ENCODE measurements at places on chromosomes 1 and 21.

- no peak for DNase-seq
Observed at GRCh38 chr1:107936498-107937481, 28.2 kb downstream of the VAV3 start.

GRCh38 chr1:27538793-27539192 lies 48.8 kb upstream of the WASF2 start:
- DNase-seq = no peak

DNA sequence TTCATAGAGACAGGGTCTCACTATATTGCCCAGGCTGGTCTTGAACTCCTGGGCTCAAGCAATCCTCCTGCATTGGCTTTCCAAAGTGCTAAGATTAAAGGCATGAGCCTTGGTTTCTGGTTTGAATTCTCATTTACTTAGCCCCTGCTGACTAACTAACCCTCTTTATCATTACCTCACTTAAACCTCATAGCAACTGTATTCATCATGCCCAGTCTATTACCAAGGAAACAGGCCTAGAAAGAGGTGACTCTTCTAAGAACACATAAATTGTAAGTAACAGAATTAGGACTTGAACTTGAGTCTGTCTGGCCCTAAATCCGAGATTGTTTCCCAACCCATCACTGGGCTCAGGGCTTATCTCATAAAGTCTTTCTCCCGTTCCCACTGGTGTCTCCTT lies 44.2 kb downstream of the TMEM53 start:
- no peak for DNase-seq

DNA sequence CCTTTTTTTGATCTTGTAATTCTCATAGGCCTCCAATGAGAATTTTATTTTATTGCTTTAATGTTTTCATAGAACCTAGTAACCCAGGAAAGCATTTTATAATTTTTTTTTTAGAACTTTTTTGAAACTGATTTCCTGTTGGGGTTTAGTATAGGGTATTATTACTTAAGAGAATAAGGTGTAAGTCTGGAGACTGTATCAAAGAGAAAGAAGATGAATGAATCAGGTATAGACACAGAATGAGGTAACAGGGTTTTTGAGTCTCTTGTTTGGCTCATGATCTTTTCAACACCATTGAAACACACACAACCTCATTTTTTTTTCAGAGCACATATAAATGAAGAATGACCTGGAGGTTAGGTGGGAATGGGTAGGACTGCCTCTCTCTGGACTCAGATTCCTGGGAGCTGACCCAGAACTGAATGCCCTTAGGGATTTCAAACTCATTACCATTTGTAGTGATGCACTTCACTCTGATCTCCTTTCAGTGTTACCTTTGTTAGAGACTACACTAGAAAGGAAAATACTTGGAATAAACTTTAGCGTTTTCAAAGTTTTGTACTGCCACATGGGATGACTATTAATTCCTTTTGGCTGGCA lies 51.0 kb downstream of the EPB41 start:
- no peak for DNase-seq

DNA sequence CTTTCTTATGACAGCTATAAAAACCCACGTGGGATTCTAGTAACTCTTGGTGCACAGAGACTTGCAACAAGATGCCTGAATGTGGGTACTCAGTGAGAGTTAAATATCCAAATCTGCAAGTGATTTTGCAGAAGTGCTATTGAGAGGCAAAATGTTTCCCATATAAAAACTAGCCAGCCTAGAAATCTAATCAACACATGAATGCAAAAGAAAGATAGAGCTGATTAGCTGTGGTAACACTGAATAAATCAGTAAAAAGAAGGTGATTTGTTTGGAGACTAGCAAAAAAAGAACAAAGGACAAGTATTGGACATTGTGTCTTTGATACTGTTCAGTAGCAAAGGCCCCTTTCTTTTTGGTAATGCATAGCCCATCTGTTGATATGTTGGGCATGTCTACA lies 213.7 kb upstream of the SGIP1 start:
- no peak for DNase-seq

DNA sequence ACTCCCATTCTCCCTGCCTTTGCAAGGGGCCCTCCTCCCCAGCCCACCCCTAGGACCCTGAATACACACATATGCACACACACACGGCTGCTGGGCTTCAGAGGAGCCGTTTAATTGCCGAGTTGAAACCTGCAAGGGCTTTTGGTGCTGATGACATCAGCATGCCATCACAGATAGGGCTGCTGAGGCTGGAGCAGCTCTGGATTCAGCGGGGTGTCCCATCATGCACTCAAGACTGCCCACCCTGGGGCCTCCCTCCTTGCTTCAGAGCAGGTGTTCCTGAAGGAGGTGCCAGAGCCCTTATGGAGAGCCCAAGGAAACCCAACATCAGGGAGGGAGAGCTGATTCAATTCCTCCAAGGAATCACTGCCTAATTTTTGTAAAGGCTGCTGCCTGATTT lies 5.7 kb downstream of the SYT2 start:
- DNase-seq = no peak

DNA sequence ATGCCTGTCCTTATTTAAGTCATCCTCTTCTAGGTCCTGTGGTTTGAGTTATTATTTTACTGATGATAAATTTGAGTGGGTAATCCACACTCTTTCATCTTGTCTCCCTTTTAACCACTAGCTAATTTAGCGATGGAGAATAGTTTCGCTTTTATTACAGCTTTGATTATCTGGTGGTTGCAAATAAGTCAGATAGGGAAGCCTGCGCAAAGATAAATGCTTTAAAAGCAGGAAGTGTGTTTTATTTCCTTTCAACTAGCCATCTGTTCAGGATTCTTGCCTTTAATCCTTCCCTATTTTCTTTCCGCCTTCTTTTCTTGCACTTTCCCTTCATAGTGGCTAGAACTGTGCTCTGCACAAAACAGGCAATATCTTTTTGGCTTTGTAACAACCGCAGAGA lies 129.0 kb downstream of the TGFB2 start:
- DNase-seq = no peak

- no peak for DNase-seq
Observed at GRCh38 chr21:15171546-15171945, 106.7 kb upstream of the NRIP1 start.

DNA sequence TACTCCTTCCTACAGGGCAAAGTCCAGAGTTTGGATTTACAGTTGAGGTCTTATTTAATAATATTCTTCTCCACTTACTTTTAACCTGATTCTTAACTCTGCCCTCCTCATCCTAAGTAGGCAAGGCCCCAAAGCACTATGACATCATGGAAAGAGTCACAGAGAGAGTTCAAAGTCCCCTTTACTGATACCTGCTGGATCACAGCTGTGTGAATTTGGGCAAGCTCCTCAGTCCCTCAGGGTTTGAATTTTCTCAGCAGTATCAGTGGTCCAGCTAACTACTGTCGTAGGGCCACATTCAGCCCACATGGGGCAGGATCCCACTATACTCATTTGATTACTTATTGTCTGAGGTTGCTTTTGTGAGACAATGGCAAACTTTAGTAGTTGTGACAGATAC lies 16.0 kb downstream of the TYW3 start:
- DNase-seq = no peak

DNA sequence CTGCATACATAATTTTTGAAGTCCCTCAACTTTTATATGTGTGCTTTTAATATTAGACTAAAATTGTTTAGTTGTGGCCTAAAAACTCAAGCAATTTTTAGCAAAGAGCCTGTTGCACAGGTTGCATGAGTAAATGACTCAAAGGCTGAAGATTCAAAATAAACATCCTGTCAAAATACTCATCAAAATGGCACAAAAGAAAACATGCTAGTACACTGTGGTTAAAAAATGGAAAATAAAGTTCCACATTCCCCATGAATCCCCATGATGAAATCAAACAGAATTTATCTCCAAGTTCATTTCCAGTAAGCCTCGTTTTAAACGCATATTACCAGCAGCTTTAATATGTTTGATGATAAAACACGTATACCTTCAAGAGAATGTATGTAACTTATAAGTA lies 230.1 kb upstream of the MAP1LC3C start:
- DNase-seq = no peak

GRCh38 chr1:66339944-66340343 lies 194.0 kb upstream of the SGIP1 start:
- DNase-seq = no peak

DNA sequence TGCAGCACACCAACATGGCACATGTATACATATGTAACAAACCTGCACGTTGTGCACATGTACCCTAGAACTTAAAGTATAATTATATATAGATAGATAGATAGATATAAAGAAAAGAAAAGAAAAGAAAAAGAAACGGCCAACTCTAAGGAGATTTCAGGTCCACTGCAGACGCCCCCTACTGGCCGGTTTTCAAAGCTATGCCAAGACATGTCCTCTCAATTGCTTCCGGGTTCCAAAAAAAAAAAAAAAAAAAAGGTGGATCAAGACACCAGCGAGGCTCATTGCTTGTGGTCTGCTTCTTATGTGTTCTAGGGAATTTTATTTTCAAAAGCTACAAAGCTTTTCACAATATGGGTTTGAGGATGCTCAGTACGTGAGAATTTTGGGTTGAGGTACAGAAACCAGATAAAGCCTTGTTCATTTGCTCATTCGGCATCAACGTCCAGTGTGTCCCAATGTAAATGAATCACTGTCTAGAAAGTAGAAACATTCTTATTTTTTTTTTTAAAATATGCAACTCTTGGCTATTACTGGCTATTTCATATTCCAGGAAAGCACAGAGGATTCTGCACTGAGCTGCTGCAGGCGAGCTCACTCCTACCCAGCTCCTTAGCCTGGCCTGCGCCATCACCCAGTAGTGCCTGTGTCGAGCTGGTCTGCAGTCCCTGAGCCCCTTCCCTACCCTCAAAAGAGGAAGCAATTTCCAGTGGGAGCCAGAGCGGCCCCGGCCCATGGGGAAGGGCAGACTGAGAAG lies 643.0 kb downstream of the KIF26B start:
- DNase-seq = no peak
